ENCODE measurements at places on chromosomes 13 and 19.

DNA sequence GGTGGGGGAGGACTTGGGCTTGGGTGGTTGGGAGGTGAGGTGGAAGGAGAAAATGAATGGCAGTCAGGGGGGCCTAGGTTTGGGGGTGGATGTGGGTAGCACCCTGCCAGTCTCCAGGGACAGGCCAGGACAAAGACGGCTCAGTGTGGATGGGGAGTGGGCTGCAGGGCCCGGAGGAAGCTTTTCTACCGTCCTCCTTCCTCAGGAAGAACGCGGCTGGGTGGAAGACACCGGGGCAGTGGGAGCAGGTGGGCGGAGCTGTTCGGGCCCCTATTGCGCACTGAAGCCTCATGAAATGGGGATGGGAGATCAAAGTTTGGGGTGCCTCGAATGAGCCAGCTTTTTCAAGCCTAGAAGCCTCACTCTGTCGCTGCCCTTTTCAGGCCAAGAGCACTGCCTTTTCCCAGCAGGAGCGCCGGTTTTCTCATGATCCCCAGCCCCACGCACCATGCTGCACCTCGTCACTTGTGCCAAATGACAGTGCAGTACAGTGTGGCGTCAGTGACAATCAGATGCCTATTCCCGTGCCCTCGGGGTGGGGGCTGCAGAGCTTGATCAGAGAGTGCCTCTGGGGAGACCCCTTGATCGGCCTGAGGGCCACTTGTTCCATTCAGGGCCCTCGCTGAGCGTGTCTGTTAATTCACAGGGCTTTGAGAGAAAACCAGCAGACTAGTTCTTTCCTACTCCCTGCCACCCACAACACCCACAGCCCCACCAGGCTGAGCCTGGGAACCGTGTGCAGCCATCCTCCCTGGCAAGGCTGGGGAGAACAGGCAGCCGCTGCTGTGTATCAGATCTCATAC is 1.5 kb downstream of the CALM3 start:
- no peak for DNase-seq

DNA sequence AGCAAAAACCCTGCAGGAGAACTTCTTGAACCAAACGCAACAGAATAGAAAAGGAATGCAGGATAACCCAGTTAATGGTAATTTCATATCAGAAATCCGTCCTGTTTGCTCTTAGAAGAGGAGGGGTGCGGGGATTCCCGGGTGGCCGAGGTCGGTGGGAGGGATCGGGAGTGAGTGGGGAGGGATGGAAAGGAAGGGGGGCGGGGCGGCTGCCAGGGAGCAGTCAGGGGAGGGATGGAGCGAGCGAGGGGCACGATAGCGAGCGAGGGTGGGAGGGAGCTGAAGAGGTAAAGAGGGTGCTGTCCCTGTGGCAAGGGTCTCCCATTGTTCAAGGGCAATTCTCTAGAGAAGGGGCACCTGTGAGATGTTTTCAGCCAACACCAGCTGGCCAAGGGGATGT is 26.5 kb downstream of the CD177 start:
- DNase-seq = no peak

DNA sequence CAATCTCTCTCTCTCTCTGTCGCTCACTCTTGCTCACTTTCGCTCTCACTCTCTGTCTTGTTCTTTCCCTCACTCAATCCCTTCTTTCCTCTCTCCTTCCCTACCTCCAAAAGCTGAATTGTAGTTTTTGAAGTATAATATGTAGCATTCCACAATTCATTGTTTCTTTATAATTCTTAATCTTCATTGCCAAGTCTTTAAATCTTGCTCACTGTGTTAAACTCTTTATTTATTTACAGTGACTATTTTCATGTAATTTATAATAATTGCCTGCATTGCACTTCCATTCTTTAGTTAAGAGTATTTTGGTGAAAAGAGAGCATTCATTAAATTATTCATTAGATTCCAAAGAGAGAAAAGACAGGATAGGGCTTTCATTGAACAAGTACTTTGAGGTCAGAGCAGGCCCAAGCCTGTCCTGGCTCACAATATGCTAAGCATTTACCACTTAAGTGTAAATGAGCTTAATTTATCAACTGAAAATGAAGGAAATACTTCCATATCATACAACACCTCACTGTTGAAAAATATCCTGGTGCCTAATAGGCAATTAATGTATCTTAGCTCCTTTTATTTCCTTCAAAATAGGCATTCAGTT is 257.4 kb upstream of the SLITRK1 start:
- no peak for DNase-seq

- DNase-seq = no peak
Observed at GRCh38 chr13:44221657-44222056, 152.0 kb upstream of the SERP2 start.
